ENCODE measurements at places on chromosomes 7 and 10. TPM values are rescaled to one million over a fixed set of nuclear protein-coding genes. Genes with fewer than 3 reads are reported as not detected.

The GARIN1A gene
- 8.2 TPM for total RNA-seq

The ELN gene
- total RNA-seq, result 3.7 TPM

The TSPAN33 gene
- 6.6 TPM for total RNA-seq

The EEPD1 gene
- 63.9 TPM for total RNA-seq

The PIP gene
- not detected for total RNA-seq

The CHST3 gene
- 0.83 TPM for total RNA-seq

The CPN1 gene
- total RNA-seq, result not detected

The WDR86 gene
- total RNA-seq, result 70.5 TPM

GRCh38 chr7:16791071-16791470 is 13.7 kb downstream of the AGR2 start:
- no peak for DNase-seq

DNA sequence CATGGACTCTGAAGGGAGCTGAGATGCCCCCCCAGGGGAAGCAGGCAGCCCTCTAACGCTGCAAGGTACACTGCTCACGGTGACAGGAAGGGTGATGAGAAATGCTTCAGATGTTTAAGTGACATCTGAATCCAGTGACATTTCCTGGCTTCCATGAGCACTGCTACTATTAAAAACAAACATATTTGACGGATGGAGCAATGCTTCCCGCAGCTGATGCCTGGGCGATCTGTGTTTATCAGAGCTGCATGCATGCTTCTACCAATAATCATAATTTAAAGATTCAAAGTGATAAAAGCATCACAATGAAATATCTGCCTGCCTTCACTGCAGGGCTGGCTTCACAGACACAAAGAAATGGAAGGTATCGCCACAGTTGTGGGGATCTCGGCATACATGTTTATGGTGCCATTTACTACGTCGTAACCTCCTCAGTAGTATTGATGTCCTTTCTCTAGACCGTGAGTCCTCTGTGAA is 66.1 kb upstream of the AOAH start:
- no peak for DNase-seq

DNA sequence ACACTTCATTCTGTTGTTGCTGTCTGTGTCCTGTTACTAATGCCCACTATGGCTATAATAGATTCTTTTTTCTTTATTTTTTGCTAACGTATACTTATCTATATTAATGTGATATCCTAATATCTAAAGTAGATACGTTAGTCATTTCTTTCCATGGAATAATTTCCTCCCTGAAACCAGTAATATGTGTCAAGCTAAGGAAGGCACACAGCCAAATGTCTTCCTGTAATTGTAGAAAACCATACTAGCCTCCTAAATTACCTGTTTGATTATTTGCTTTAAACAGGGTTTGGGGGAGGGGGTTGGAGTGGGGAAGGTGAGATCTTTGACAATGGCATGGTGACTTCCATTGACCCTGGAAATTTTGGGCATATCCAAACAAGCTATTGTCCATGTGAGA is 56.4 kb downstream of the THNSL1 start:
- no peak for DNase-seq

- DNase-seq, result no peak
Measured at GRCh38 chr10:131959841-131960240, 21.9 kb downstream of the BNIP3 start.

DNA sequence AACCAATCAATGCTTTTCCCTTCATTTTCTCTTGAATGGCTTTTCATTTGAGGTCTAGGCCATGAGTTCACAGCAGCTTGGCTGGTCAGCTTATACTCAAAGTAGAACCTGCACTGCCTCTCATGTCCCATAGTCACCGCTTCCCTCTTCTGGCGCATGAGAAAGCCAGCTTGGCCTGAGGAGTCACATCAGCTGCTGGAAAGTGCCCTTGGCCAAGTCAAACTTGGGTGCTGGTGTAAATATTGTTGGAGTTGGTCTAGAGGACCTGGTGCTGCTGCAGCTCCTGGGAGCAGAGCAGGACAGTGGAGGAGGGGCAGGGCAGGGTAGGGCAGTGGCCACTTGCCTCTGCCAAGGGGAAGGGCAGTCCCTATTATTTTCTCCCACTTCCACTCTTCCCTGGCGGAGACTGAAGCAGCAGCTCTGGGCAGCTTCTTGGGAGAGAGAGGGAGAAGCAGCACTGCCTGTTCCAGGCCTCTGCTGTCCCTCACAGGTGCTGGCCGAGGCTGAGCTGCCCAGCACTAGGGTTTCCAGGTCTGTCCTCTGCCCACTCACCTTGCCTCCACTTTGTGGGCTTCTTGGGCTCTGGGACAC is 12.8 kb downstream of the UBE2D4 start:
- DNase-seq, result no peak

GRCh38 chr7:48452218-48452617 is 281.0 kb downstream of the ABCA13 start:
- no peak for DNase-seq

GRCh38 chr7:67917437-67917755 is 920.8 kb downstream of the TYW1 start:
- no peak for DNase-seq

DNA sequence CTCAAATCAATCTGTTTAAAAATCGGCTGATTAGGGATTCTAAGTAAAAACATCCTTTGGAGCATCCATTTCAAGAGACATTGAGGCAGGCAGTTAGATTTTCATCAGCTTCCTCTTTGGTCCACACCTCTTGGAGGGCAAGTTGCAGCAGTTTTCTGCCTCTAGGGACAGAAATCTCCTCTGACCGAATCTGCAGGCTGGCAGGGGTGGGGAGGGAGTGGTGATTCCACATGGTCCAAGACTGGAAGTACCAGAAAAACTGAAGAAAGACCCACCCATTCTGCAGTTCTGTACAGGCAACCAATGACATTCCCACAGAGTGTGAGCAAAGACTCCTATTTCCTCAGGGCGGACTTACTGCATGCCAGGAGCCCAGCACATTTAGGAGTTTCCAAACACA is 29.0 kb downstream of the FGFBP3 start:
- no peak for DNase-seq

DNA sequence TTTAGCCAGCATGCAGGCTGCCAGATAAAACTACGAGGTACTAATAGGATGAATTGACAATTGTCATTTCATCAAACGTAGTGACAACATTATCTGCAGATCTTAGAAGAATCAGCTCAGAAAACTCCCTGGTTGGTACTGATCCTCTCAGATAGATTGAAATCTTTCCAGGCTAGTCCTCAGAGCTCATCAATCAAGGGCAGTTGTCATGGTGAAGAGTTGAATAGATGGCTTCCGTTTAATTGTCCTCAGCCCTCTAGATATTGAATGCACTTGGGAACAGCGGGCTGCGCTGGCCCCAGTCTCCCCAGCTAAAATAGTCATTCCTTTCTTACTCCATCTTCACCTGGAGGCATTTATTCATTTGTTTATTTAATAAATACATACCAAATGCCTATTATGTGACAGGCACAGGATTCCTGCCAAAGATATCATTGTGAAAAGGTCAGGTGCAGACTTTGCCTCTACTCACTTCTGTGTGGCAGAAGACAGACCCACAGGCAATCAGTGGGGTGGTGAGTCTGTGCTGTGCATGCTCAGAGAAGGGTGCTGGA is 1081.6 kb downstream of the TYW1 start:
- no peak for DNase-seq

GRCh38 chr7:102426268-102427018 is 6.9 kb upstream of the ORAI2 start:
- DNase-seq, result no peak

DNA sequence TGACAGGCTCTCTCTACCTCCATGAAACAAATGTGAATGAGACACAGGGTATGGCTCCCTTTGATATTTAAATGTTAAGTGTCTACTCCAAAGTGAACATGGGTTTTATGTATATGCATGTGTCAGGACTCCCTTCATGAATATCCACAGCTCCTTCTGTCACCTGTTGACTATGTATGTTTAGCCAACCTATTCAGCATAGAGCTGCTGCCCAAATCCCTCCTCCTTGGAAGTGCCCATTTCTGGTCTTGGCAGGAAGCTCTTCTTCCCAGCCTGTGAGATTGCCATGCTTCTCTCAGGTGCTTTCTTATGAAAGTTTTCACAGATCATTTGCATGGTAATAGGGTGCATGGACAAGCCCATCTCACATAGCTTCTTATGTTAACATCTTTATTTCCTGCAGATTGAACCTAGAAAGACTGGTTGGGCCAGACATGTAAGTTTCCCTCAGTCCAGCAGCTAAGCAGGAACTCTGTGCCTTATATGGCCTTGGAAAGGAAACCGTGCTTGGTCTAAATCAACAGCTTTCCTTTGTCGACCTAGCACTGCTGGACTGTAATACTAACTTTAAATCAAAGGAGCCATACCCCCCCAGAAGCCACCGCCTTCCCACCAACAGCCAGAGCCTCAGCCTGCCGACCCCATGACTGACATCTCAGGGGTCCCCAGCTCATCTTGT is 288.9 kb downstream of the ADARB2 start:
- no peak for DNase-seq

GRCh38 chr10:71239946-71240795 is 27.8 kb downstream of the UNC5B start:
- peak; percentile 56 for DNase-seq

GRCh38 chr10:117996709-117997108 is 50.0 kb downstream of the RAB11FIP2 start:
- no peak for DNase-seq

DNA sequence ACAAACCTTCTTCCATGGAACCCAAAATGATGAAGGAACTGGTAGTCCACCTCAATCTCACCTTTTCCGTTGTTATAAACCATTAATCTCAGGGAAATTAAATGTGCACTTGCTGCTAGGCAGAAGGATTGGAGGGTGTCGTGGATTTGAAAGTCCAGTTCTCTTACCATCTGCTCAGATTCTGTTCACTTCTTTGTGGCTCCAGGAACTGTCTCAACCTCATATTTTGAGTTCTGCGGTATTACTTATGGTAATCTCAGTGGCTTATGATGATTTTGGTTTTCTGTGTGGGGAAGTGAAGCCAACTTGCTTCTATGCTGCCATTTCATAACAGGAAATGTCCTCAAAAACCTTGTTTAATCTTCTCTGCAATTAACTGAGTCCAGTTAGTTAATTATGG is 136.4 kb downstream of the CDC14C start:
- DNase-seq, result no peak
